ENCODE measurements at places on chromosomes 1 and 21.

GRCh38 chr1:81387446-81387845 is 413.3 kb upstream of the ADGRL2 start:
- no peak for DNase-seq

GRCh38 chr1:198809247-198809646 is 170.4 kb downstream of the PTPRC start:
- DNase-seq, result peak; percentile 64

DNA sequence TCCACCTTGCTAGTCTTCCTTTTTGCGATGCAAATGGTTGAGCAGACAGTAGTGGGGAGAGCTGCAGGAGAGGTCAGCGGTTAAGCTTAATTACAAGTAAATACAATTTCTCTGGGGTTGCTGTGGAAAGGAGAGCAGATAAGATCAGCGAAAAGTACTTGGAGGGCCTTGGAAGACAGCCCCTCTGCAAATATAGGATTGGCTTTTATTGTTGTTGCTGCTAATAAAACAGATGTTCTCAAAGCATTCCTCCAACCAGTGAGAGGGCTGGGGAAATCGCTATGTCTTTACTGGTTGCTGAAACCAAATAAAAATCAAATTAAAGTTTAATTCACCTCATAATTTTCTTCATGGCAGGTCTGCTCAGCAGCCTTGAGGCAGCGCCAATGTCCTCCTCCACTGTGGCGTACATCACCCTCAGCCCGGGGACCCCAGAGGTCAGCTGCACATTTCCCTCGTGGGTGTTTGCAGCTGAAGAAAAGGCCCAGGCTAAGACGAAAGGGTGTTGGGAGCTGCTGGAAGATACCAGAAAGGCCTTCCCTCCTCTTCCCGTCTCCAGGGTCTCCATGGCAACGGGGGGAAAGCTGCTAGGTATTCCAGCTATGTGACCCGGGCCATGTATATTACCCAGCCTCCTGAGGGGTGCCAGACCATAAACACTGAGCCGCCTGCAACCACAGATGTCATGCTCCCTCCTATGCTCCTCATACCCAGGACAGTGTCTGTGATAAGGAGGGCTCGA is 54.6 kb upstream of the POU2F1 start:
- DNase-seq, result no peak

DNA sequence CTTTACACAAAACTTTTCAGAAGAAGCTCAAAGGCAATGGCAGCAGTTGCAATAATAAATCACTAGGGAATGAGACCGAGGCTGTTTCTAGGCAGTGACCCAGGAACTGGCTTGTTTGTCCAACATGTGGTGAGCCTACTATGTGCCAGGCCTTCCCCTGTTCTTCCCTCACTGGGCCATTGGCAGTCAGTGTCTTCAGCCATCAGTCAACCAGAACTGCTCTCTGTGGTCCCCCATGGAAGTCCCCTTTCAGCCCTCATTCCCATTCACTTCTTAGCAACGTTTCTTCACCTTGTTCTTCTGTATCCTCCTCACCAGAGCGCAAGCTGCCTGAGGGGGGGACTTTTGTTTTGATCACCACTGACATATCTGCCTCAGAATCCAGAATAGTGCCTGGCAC is 274.1 kb downstream of the RRAGC start:
- DNase-seq, result no peak

GRCh38 chr1:33088119-33088906 is 7.4 kb downstream of the AZIN2 start:
- peak; percentile 34 for DNase-seq

DNA sequence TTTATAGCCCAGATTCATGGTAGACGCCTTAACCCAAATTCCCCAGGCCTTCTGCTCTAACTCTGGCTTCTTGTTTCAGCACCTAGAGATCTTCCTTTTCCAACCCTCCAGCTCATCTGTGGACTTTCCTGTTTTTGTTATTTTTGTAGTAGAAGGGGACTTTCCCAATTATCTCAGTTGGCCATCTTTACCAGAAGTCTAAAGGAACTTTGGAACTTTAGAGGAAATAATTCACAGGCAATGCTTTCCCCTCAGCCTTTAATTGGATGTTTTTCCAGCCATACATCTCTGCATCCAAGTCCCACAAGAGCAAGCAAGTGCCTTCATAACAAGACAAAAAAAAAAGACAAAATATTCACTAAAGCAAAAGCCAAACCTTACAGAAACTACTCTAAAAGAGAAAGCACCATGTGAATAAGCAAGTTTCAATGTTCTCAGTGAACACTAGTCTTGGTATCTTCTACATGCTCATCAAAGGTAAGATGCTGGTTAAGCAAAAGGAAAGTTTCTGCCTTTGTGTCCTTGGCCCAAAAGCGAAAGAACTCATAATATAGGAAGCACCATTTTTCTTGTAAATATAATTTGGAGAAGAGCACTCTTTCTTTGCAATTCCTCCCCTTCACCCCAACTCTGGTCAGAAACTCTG is 377.3 kb downstream of the SETD4 start:
- DNase-seq, result no peak

GRCh38 chr1:56803561-56804156 is 15.5 kb downstream of the FYB2 start:
- peak; percentile 10 for DNase-seq

GRCh38 chr1:88984569-88984968 is 7.9 kb downstream of the KYAT3 start:
- no peak for DNase-seq

- DNase-seq, result peak; percentile 36
Observed at GRCh38 chr1:54499360-54500106, 48.5 kb upstream of the ACOT11 start.

- peak; percentile 75 for DNase-seq
Observed at GRCh38 chr1:9234223-9235095, at the start of gene H6PD. Gene H6PD (plus strand): TSS chr1:9234774. CDS start chr1:9244935, 10,161 bp downstream.

GRCh38 chr1:29991025-29991424 is 732.4 kb downstream of the MATN1 start:
- DNase-seq, result no peak
